ENCODE measurements at places on chromosomes 12 and 14.

GRCh38 chr12:57616383-57617101 is 5.3 kb downstream of the ARHGEF25 start:
- no peak for DNase-seq

DNA sequence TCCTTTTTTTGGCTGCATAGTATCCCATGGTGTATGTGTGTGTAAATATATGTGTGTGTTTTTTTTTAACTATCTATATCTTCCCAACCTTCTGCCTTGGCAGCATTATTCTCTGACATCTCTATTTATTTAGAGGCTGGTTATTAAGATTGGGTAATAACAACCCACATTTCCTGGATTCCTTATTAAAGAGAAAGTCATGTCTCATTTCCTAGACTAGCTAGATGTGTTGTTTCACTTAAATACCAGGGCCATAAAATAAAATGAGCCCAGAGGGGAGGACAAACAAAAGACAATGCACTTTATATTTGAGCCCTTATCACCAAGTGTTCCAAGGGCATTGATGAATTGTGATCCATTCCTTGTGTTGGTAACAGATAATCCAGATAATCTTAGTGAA is 169.1 kb downstream of the SLC5A8 start:
- no peak for DNase-seq

GRCh38 chr12:92939116-92939515 is 10.0 kb upstream of the EEA1 start:
- DNase-seq, result no peak

- DNase-seq, result no peak
These were observed 39.6 kb upstream of the PIK3C2G start for GRCh38 chr12:18221726-18222125.

GRCh38 chr12:31205054-31205453 is 120.9 kb downstream of the SINHCAF start:
- no peak for DNase-seq

Measured in WTC11 (cell line).